D721Med (cell line): ENCODE measurements at places on chromosomes 13 and 19.

GRCh38 chr13:112967686-112968379 is 1.2 kb upstream of the MCF2L start:
- no peak for DNase-seq

- peak; percentile 81 for DNase-seq
Measured at GRCh38 chr19:38729653-38730469, 14.4 kb downstream of the CAPN12 start.

- DNase-seq: no peak
Measured at GRCh38 chr13:110306960-110307766, at the start of the genes COL4A1 and COL4A2. COL4A1 (minus strand) TSS chr13:110307157; CDS start chr13:110307027, 130 bp downstream. COL4A2 (plus strand) TSS chr13:110307284; CDS start chr13:110307904, 620 bp downstream.

GRCh38 chr13:109162248-109163036 is 533.0 kb downstream of the MYO16 start:
- DNase-seq: no peak

DNA sequence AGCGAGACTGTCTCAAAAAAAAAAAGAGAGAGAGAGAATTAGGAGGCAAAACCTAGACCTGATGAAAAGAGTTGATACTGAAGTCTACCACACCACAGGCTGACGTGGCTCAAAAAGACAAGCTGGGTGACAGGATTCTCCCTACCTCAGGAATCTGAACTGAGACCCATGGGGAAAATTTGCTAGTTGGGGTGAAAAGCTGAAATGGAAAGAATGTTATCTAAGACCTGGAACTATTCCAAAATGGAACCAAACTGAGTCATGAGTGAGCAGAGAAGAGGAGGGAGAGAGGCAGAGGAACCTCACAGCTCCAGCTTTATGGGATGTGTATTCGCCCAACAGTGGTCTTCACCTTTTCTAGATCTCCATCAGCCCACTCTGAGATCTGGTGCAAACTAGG is 11.7 kb downstream of the SMG9 start:
- DNase-seq: no peak

- DNase-seq: no peak
Measured at GRCh38 chr13:81927347-81927746, 1586.4 kb upstream of the SPRY2 start.

DNA sequence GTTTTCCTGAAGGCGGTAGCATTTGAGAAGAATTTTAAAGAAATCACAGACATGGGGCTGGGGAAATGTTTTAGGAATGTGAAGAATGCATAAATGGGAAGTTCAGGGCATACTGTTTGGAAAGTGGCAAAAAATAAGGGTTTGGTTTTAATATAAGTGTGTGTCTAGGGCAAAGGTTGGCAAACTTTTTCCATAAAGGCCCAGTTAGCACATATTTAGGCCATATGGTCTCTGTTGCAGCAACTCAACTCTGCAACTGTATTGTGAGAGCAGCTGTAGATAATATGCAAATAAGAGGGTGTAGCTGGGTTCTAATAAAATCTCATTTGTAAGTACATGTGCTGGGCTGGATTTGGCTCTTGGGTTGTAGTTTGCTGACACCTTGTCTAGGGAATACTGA is 521.9 kb downstream of the DIAPH3 start:
- no peak for DNase-seq

DNA sequence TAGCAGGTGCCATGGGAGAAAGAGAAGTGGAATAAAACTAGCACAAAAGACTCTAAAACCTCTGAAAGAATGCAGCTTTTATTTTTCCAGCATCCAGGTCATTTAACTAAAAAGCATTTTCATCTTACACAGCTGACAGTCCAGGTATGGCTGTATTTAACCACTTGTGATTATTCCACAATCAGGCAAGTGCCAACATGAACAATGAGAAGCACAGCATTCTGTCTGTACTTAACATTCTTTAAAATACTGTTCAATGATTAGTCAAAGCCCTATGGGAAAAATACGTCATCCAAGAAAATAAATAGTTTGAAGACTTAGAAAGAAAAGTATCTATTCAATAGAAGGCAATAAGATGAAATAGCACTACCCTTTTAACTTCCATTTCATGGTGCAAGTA is 246.9 kb downstream of the LIG4 start:
- DNase-seq: no peak

DNA sequence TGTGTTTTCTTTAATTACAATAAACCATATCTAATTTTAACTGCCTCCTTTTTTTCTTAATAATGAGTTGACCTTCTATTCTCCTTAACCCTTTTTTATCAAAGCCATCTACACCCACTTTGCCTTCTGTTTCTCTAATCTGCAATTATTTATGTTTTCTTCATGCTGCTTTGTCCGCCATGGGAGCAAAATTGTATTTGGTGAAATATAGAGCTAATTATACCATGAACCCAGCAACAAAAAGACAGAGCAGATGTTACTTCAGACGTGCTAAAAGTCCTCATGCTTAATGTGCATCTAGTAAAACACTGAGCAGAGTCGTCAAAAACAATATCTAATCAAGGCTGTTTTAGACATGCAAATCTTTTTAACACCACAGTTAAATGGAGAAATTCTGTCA is 264.7 kb downstream of the DACH1 start:
- no peak for DNase-seq

DNA sequence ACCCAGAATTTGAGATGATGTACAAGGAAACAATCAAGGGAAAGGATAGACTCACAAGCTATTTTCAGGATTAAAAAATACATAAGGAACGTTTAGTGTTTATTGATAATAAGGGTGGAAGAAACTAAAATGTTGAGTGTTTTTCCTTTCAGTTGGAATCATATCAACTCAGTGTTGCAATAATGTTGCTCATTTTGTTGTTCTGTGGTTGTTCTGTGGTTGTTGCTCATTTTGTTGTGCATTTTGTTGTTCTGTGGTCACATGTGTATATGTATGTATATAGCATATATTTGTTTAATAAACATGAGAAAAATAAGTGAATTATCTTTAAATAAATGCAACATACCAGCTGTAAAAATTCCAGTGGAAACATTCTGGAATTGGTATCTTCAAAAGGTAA is 262.4 kb upstream of the SPRY2 start:
- no peak for DNase-seq

- no peak for DNase-seq
Measured at GRCh38 chr13:94346261-94347019, 133.0 kb downstream of the DCT start.

DNA sequence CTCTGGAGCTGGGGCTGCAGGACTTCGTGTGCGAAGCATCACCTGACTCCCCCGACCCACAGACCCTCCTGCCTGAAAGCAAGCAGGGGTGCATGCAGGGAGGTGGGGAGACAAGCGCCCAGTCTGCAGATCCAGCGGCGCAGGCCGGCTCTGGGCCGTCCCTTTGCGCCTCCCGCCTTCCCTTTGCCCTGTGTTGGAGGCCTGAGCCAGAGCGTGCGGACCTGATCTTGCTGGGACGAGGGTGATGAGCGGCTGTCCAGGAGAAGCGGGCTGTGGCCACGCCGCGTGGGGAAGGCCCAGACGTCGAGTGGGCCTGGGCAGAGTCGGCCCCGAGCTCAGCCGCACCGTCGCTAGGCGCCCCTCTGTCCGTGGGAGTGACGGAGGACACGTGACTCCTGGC is 5.3 kb upstream of the GRTP1 start:
- DNase-seq: no peak

DNA sequence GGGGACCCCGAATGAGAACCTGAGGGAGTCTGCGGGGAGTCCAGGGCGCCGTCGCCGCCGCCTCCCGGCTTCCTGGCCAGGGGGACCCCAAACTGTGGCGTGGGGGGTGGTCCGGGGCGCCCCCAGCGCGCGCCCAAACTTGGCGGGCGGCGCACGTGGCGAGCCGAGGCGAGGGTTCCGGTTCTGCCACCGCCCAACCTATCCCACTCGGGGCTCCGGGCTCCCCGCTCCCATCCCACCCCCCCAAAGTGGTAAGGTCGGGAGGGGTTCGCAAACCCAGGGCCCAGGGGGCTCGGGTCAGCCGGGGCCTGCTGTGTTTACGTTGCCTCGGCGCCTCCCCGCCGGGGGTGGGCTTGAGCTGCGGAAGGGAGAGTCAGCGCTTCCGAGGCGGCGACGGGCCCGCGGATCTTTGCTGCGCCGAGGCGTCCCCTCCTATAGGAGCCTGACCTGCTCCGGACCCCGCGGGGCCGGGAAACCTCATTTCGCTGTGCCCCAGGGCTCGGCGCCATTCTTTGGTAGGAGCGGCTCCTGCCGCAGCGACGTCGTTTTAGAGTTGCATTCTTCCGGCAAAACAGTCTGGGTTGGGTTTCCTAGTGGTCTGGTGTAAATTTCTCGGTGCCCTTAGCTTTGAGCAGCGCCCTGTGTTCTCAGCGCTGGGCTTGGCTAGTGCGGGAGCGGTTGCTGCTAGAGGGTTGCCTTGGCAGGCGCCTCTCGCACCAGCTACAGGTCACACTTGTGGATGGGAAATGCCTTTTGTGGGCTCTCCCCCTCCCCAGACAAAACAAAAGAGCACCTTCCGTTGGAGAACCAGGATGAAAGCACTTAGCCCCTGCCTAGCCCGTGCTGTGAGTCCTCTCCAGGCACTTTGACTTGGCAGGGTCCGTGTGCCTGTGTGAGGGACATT is 1.2 kb downstream of the DAZAP1 start:
- DNase-seq: no peak

GRCh38 chr13:59399513-59399912 is 764.2 kb downstream of the DIAPH3 start:
- no peak for DNase-seq

GRCh38 chr13:28172947-28173346 is 34.6 kb downstream of the PAN3 start:
- no peak for DNase-seq

- DNase-seq: no peak
Measured at GRCh38 chr13:106534639-106535551, 567 bp downstream of the EFNB2 start.

GRCh38 chr13:35789335-35790165 is 313.1 kb upstream of the MAB21L1 start:
- no peak for DNase-seq

DNA sequence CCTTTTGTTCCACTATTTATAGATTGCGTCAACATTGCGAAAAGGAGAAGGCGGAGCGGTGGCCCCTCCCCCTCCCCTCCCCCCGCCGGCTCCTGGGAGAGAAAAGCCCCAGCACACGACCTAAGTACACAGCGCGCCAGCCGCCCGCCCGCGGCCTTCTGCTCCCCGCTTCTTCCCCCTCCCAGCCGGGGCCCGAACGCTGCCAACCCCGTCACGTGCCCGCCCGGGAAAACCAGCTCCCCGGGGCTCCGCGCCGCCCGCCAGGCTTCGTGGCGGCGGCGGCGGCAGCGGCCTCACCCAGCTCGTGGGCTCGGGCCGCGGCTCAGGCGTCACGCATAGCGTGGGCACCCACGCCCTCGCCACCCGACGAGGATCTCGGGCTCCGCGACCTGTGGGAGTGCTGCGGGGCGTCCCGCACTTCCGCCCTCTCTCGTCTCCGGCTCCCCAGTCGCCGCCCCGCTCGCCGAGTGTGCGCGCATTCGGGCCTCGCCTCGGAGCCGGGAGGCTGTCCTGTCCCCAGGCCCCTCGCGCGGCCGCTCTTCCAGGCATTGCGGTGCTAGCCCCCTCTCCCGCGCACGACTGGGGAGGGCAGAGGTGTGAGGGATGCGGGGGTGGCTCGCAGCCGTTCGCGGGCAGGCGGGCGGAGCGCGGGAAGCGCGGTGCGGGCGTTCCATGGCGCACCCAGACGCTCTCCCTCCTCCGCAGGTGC is 110.5 kb downstream of the KCNRG start:
- DNase-seq: peak; percentile 70

DNA sequence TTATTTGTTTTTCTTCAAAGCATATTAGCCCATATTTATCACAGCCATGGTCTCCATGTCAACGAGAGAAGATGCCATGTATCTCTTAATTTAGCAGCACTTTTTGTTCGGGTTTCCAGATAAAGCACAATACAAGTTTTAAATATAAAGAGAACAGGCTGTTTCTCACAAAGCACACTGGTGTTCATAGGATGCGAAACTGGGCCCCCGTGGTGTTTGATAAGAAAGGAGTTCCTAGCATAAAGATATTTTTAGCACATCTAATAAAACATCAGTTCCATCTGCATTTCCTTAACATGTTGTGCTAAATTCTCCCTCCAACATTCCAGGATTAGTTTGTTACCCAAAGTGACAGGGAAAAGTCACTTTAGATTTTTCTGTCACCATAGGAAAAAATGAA is 72.4 kb upstream of the EDNRB start:
- DNase-seq: no peak

GRCh38 chr19:12133069-12133468 is 7.1 kb downstream of the ZNF20 start:
- DNase-seq: no peak

DNA sequence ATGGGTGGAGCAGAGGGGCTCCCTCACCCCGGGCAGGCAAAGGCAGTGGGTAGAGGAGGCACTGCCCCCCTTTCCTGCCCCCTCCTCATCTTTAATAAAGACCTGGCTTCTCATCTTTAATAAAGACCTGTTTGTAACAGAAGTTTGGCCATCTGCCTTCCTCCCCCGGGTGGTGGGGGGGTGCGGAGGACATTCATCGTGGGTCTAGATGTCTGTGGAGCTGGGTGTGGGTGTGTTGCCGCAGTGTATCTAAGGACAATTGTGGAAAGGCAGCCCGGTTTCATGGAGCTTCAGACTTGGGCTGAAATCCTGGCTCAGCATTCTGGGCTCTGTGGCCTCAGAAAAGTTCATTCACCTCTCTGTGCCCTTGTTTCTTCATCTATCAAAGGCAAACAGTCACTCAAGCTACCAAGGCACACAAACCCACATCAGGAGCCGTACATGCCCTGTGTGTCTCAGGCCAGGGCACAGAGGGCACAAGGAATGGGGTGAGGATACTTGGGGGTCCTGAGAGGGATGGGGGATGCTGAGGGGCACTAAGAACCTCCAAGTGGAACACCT is 8.8 kb upstream of the SWSAP1 start:
- DNase-seq: no peak

GRCh38 chr19:29625186-29625651 is 19.1 kb downstream of the POP4 start:
- DNase-seq: no peak

DNA sequence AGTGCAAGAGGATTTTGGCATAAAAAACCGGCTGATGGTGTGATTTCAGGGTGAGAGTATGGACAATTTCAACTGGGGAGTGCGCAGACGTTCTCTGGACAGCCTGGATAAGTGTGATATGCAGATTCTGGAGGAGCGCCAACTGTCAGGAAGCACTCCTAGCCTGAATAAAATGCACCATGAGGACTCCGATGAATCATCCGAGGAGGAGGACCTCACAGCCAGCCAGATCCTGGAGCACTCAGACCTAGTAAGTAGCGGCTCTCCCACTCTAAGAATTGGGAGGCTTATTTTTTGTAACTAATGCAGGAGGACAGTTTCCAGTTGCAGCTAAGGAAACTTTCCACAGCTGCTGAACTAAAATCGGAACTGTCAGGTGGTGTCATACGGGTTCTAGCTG is 53.6 kb downstream of the ZAR1L start:
- no peak for DNase-seq

GRCh38 chr13:26558987-26559386 is 1.5 kb downstream of the WASF3 start:
- no peak for DNase-seq

DNA sequence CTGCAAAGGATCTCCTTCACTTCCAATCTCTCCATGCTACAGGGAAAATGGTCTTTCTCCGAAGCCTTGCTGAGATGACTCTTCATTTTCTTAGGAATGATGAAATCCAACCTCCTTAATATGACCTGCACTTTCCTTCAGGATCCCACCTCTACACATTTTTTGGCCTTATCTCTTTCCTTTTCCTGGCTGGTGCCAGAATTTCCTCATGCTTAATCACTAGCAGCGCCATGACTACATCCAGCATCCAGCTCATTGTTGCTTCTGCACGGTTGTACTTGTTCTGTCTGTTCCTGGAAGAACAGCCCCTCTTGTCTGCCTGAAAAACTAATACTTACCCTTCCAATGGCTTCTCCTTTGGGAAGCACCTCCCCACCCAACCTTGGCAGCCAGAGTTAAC is 68.4 kb downstream of the TEX26 start:
- no peak for DNase-seq
